ENCODE measurements at places on chromosomes 2 and 18.

DNA sequence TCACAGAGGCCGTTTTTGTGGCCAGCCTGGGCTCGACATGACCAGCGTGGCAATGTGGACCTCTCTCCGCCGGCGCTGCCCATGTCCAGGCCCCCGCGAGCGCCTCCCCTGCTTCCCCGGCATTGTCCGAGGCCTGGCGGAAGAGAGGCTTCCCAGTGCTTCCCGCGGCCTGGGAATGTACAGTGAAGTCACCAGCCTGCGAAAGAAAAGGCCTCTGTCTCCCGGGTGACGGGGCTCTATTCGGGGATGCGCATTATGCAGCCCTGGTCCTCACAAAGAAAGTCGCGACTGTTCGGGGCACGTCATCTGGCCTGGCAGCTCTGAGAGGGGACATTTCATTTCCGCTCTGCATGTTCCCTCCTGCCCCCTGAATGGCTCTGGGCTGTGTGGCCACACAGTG, 109.2 kb upstream of the AGAP1 start:
- DNase-seq = no peak

DNA sequence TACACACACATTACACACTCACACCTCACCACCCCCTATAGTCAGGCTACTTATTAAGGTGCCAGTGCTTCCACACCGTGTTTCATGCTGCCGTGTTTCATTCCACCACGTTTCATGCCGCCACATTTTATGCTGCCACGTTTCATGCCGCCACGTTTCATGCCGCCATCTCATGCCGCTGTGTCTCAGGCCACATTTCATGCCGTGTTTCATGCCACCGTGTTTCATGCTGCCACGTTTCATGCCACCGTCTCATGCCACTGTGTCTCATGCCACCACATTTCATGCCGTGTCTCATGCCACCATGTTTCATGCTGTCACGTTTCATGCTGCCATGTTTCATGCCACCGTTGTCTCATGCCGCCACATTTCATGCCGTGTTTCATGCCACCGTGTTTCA, 65.1 kb downstream of the MBOAT2 start:
- DNase-seq = no peak

DNA sequence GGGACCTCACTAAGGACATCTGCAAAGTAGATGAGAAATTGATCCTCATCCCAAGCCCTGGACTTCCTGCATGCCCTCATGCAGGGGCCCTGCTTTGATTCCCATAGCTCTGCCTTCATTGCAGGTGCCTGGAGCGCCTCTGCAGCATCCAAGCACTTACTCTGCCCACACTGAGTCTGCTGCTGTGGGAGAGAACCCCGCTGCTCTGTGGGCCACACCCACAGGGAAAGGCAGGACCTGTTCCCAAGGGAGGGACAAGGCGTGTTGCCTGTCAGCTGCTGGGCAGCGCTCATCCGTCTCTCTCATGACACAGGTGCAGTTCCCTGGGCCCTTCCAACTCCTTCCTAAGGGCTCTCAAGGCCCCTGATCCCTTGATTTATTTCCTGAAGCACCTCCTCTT, 266.8 kb upstream of the SMIM21 start:
- DNase-seq = no peak

DNA sequence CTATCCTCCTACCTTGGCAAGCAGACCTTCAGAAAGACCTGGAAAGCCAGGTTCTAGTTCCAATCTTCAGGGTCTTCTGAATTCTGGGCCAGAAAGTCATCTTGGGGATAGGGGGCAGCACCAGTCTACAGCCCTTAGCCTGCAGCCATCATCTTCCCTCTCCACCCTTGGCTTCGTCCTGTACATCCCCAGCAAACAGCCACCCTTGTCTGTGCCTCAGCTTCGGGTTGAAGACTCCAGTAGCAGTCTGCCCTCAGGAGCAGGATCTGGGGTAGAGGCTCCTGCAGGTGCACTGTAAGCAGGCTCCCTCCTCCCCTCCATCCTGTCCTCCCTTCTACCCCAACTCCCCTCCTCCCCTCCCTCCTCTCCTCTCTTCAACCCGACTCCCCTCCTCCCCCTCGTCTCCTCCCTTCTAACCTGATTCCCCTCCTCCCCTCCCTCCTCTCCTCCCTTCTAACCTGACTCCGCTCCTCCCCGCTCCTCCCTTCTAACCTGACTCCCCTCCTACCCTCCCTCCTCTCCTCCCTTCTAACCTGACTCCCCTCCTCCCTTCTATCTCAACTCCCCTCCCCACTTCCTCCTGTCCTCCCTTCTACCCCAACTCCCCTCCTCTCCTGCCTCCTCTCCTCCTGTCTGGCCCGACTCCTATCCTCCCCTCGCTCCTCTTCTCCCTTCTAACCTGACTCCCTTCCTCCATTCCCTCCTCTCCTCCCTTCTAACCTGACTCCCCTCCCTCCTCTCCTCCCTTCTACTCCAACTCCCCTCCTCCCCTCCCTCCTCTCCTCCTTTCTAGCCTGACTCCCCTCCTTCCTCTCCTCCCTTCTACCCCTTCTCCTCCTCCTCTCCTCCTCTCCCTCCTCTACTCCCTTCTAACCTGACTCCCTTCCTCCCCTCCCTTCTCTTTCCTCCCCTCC, 90.1 kb upstream of the SMAD2 start:
- DNase-seq = no peak

DNA sequence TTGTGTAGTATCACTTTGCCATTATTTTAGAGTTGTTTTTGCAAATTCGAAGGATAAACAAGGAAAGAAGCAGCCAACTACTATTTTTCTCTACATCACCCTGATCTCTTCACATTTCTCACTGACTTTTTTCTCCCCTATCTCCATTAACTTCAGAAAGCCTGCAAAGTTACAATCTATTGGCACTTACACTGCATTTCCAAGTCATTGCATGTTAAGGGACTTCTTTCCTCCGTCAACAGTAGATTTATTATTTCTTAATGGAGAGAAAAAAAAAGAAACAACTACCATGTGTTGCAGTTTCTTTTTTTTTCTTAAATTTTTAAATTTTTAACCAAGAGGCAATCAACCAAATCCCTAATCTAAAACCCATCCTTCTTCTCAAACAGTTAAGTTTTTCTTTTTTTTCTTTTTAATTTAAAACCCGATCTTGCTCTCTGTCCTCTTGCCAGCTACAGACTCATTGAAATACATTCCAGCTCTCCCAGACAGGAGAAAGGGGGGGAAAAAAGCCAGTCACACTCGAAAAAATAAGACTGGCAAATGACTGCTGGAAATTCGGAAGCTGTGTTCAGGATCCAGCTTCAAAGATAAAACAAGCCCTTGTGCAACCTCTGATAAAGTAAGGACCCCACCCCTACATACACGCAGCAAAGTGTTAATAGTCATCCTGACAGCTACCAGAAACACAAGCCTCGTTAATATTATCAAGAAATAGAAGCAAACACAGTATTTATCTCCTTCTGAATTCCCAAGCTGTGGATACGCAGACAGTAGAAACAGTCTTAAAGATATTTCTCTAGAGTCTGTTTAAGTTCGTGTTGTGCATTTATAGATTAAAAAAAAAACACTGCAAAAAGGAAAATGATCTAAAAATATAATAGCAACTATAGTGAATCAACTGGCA, 1.3 kb downstream of the LRRTM4 start:
- no peak for DNase-seq

GRCh38 chr2:175463589-175464310, 282.2 kb upstream of the ATP5MC3 start:
- DNase-seq = no peak

GRCh38 chr2:48249025-48249424, 280.9 kb upstream of the STON1 start:
- DNase-seq = no peak

- DNase-seq = no peak
Observed at GRCh38 chr2:229524799-229525198, 189.6 kb downstream of the DNER start.

DNA sequence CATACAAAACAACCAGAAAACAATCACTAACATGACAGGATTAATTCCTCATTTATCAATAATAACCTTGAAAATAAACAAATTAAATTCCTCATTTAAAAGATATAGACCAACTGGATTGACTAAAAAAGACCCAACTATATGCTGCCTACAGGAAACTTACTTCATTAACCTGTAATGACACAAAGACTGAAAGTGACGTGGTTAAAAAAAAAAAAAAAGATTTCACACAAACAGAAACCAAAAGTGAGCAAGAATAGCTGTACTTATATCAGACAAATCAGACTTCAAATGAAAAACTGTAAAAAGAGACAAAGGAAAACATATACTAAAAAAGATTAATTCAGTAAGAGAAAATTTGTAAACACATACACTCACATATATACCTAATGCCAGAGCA, 201.2 kb downstream of the CCDC178 start:
- no peak for DNase-seq

DNA sequence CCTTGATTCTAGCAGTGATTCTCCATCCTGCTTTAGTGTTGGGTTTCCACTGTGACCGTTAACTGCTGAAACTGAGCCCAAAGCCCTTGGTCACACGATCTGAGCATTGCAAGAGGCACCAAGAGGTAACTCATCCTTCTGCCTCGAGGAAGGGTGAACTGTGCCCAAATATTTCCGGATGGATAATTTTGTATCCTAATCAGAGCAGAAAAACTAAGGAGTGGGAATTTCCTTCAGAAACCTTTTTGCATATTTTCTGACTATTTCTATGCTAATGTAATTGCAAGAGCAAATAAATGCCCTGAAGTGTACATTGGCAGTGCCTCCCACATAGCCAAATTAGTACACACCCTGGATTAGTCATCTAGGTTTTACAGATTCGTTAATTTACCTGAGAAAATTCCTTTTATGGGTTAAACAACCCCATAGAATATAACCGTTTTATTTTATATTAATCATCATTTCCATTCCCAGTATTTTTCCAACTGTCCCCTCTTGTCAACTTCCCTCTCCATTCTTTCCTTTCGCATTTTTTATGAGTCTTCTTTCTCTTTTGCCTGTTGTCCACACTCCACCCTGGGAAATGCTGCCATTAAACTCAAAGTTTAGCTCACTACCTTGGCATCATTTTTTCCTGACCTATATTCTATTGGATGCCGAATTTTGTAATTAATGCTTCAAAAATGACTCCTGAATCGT, 31.7 kb upstream of the COBLL1 start:
- DNase-seq = no peak

- DNase-seq = no peak
Observed at GRCh38 chr2:162732946-162733698, 105.4 kb downstream of the KCNH7 start.

Measured in activated CD4-positive, alpha-beta T cell treated with anti-CD3 and anti-CD28 coated beads for 1 hour (primary cell).